Fibroblast of lung (primary cell): ENCODE measurements at places on chromosomes 5 and 9. TPM values are rescaled to one million over a fixed set of nuclear protein-coding genes. Genes with fewer than 3 reads are reported as not detected.
A peak's percentile ranks its signal among the peaks of the same experiment; 100 is the strongest.

DNA sequence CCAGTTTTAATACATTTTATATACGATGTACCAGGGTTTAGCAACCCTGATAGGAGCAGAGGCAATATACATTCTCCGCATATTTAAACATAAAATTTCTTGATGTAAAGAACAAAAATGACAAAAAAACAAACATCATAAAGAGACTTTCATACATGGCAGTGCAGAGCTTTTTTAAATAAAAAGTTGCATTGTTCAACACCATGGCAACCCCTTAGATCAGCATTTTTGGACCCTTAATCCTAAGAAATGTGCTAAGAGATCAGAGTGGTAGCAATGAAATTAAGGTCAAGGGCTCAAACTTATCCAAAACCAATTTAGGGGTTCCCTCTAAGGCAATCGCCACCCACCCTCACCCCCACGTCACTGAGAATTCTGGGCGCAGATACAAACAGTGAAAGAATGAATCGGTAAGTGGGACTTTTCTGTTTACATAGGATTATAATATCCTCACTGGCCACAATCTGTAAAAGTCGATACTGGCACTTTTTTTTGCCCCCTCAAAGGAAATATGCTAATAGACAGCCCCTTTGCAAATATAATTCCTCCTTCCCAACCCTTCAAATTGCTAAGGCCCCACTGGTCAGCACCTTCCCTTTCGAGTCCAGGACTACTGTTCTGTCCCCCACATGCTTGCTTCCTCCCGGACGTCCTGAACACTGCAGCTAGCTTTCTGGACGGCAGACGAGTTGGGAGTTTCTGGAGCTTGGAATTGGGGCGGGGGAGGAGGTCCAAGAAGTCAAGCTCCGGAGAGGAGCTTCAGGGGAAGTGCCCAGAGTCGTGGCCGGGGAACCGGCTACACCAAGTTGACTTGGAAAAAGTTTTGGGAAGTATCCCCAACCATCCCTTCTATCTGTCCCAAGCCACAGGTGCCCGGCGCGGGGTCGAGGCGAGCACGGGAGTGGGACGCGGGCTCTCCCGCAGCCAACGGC lies 2.2 kb downstream of the GAS1 start:
- peaks cover 4% of the 10 kb centered on the region for H3K27me3 ChIP-seq
- no peaks in the 10 kb centered on the region for H3K4me1 ChIP-seq

- H3K27ac ChIP-seq = no peak overlapping the region
- no peak for DNase-seq
- H3K27me3 ChIP-seq = peaks cover 3% of the 10 kb centered on the region
- no peaks in the 10 kb centered on the region for H3K36me3 ChIP-seq
- no peak overlapping the region for H3K4me3 ChIP-seq
- H3K4me1 ChIP-seq = no peaks in the 10 kb centered on the region
Observed at GRCh38 chr9:36551129-36551528, 21.6 kb upstream of the MELK start.

GRCh38 chr9:16985559-16986348 lies 115.3 kb upstream of the BNC2 start:
- DNase-seq = peak; percentile 87
- peak overlapping the region; percentile 78 for H3K27ac ChIP-seq
- no peaks in the 10 kb centered on the region for H3K36me3 ChIP-seq
- no peaks in the 10 kb centered on the region for H3K27me3 ChIP-seq
- H3K4me3 ChIP-seq = no peak overlapping the region

Gene PCDHA9
- total RNA-seq = 0.26 and 0.33 TPM in 2 replicates

Gene IL13
- total RNA-seq = not detected in 2 replicates

Gene S1PR3
- total RNA-seq = 20.5 and 23.1 TPM in 2 replicates

Gene GRAMD2B
- 12.1 and 21.3 TPM in 2 replicates for total RNA-seq

DNA sequence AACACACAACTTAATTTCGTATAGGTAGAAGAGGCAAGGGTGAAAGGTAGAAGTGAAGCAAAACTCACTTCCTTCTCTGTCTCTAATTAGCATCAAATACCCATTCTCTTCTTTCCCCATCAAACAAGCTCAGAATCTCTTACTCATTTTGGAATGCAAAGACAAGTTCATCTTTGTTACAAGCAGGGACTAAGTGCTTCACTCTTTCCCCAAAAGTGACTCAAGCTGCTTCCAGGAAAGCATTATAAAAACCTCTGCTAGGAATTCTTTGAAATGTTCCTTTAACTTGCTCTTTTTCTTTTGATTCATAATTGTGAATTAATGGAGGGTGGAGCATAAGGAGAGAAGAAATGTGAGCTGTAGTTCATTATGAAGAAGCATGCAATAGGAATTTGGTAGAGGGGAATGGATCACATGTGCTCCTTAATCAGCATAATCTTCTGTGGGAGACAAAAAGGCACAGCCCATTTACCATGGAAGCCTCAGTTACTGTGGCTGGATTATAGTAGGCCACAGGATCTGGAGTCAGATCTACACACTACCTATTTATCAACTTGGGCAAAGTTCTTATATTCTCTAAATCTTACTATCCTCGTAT lies 109.5 kb upstream of the DPYSL3 start:
- H3K36me3 ChIP-seq = no peaks in the 10 kb centered on the region
- H3K4me3 ChIP-seq = no peak overlapping the region
- no peak overlapping the region for H3K27ac ChIP-seq
- DNase-seq = no peak
- H3K27me3 ChIP-seq = no peaks in the 10 kb centered on the region
- no peaks in the 10 kb centered on the region for H3K4me1 ChIP-seq

DNA sequence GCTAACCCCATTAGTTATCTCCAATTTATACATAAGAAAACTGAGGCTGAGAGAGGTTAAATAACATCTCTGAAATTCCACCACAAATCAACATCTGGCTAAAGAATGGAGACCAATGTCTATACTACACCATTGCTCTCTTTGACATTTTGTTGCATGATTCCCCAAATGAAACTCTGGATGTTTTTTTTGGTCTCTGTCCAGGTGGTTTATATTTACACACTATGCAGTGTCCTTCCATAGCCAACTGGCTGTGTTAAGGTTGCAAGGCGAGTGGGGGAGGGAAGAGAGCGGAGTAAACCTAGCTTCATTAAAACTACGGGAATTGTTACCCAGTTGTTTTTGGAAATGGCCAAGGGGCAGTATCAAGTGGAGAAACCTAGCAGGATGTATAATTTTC lies 67.2 kb downstream of the KIF4B start:
- H3K4me1 ChIP-seq = no peaks in the 10 kb centered on the region
- no peaks in the 10 kb centered on the region for H3K27me3 ChIP-seq
- no peaks in the 10 kb centered on the region for H3K36me3 ChIP-seq
- no peak overlapping the region for H3K27ac ChIP-seq
- no peak overlapping the region for H3K4me3 ChIP-seq
- DNase-seq = peak; percentile 18

Gene ADGRD2
- not detected in 2 replicates for total RNA-seq

GRCh38 chr9:124366476-124367220 lies 48.6 kb downstream of the PSMB7 start:
- no peak overlapping the region for H3K27ac ChIP-seq
- no peak overlapping the region for H3K4me3 ChIP-seq
- H3K4me1 ChIP-seq = peaks cover 2% of the 10 kb centered on the region

- no peak overlapping the region for H3K4me3 ChIP-seq
- DNase-seq = no peak
- no peak overlapping the region for H3K27ac ChIP-seq
- peaks cover 3% of the 10 kb centered on the region for H3K36me3 ChIP-seq
Observed at GRCh38 chr5:131685516-131686171, 50.6 kb upstream of the RAPGEF6 start.

- DNase-seq = no peak
- no peak overlapping the region for H3K4me3 ChIP-seq
- H3K27ac ChIP-seq = no peak overlapping the region
- no peaks in the 10 kb centered on the region for H3K4me1 ChIP-seq
Observed at GRCh38 chr5:39257554-39257953, 38.2 kb upstream of the FYB1 start.

GRCh38 chr5:430214-430925 lies 12.6 kb upstream of the EXOC3 start:
- no peaks in the 10 kb centered on the region for H3K27me3 ChIP-seq
- DNase-seq = no peak
- H3K4me3 ChIP-seq = no peak overlapping the region
- H3K27ac ChIP-seq = peak overlapping the region; percentile 64

Gene ZNF346
- 12.8 and 14.9 TPM in 2 replicates for total RNA-seq

DNA sequence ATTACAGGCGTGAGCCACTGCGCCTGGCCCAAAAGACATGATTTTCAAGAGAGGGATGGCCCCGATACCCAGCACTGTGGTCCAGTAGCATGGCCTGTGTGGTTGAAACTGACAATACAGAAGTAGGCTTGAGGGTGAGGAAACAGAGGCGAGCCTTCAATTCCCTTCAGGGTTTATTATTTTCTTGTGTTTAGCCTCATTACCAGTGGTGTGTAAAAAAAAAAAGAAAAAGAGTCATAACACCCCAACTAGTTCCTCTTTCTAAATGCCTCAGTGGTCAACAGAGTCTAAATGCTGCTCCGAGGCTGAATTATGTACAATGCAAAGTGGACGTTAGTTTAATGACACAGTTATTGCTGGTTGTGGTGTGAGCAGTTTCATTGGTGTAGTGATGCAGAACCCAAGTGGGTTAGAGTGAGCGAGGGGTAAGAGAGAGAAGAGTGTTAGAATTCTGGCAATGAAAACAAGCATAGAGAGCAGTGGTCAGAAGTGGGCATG lies 58.8 kb downstream of the SNX30 start:
- no peaks in the 10 kb centered on the region for H3K36me3 ChIP-seq
- no peak overlapping the region for H3K27ac ChIP-seq
- H3K4me1 ChIP-seq = no peaks in the 10 kb centered on the region
- H3K4me3 ChIP-seq = no peak overlapping the region

DNA sequence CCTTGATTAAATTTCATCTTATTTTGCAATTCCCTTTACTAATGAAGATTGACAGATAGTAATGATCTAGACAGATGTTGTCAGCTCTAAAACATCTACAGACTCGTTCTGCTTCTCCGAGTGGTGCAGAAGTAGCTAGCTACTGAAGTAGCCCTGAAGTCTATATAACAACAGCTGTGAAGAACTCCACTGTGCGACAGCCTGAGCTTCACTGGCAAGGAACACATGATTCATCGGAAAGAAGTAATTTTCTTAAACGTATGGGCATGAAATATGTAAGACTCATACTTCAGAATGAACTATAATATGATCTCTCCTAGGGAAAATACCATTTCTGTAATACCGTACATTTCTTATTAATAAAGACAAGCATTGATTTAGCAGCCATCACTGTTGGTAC lies 96.2 kb downstream of the TRPM3 start:
- no peaks in the 10 kb centered on the region for H3K36me3 ChIP-seq
- DNase-seq = no peak
- no peak overlapping the region for H3K4me3 ChIP-seq
- no peaks in the 10 kb centered on the region for H3K27me3 ChIP-seq
- H3K27ac ChIP-seq = no peak overlapping the region

Gene PPP3R2
- not detected in 2 replicates for total RNA-seq

Gene LHX6
- not detected in 2 replicates for total RNA-seq

Gene CFAP77
- total RNA-seq = 0.26 TPM in 1 of 2 replicates, not detected in the other

Gene LRRC19
- total RNA-seq = not detected in 2 replicates

DNA sequence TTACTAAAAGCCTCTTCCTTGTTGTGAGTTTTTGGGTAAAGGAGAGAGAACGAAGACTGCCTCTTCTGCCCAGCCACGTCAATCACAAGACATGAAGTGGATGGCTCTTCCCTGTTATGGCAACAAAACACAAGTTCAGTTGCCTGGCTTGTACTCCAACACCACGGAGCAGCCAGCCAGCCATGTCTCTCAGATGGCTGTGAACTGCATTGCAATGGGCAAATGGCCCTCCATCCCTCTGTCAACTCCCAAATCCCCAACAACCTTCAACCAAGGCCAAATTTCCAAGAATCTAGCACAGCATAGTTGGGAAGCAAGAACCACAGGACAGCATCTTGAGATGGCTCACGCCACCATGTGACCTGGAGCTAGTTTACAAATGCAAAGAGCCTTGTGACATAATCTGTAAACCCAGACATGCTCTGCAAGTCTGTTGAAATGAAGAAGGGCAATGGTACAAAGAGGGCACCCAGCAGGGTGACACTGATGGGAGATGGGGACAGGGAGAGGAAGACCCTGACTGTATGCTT lies 53.9 kb downstream of the ZNF366 start:
- no peaks in the 10 kb centered on the region for H3K27me3 ChIP-seq
- H3K4me3 ChIP-seq = no peak overlapping the region
- DNase-seq = no peak
- peaks cover 19% of the 10 kb centered on the region for H3K4me1 ChIP-seq
- H3K27ac ChIP-seq = peak overlapping the region; percentile 61

Gene PCDHGB6
- total RNA-seq = 3.9 and 4.3 TPM in 2 replicates

GRCh38 chr9:96450613-96451528 lies 902 bp downstream of the HABP4 start:
- peak; percentile 35 for DNase-seq
- H3K27ac ChIP-seq = peak overlapping the region; percentile 88
- peaks cover 2% of the 10 kb centered on the region for H3K4me1 ChIP-seq
- H3K4me3 ChIP-seq = peak overlapping the region; percentile 82

DNA sequence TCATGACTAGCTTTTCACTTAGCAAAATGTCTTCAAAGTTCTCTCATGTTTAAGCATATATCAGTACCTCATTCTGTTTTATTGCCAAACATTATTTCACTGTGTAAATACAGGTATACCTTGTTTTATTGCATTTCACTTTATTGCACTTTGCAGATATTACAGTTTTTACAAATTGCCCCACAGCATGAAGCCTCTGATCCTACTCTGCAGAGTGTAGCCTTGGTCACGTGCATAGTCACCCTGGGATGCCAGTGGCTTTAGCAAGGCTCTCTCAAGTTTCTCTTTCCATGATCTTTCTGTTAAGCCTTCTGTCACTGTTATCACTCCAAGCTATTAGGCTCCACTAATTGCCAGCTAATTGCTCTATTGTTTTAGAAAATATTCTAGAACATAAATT lies 182.2 kb upstream of the GRIA1 start:
- no peaks in the 10 kb centered on the region for H3K27me3 ChIP-seq
- no peak for DNase-seq
- no peaks in the 10 kb centered on the region for H3K4me1 ChIP-seq

Gene ADAMTS12
- total RNA-seq = 6.4 and 10.7 TPM in 2 replicates

- H3K4me1 ChIP-seq = no peaks in the 10 kb centered on the region
- H3K36me3 ChIP-seq = no peaks in the 10 kb centered on the region
- DNase-seq = no peak
- no peak overlapping the region for H3K27ac ChIP-seq
- H3K27me3 ChIP-seq = no peaks in the 10 kb centered on the region
- no peak overlapping the region for H3K4me3 ChIP-seq
Observed at GRCh38 chr9:137494104-137494544, 35.0 kb upstream of the NSMF start.

Gene SMIM33
- not detected in 2 replicates for total RNA-seq

- no peaks in the 10 kb centered on the region for H3K36me3 ChIP-seq
- no peaks in the 10 kb centered on the region for H3K4me1 ChIP-seq
- no peaks in the 10 kb centered on the region for H3K27me3 ChIP-seq
- no peak overlapping the region for H3K4me3 ChIP-seq
- no peak for DNase-seq
- no peak overlapping the region for H3K27ac ChIP-seq
Observed at GRCh38 chr5:159807586-159807985, 108.7 kb upstream of the ADRA1B start.
